ENCODE measurements at places on chromosomes 4 and X.

DNA sequence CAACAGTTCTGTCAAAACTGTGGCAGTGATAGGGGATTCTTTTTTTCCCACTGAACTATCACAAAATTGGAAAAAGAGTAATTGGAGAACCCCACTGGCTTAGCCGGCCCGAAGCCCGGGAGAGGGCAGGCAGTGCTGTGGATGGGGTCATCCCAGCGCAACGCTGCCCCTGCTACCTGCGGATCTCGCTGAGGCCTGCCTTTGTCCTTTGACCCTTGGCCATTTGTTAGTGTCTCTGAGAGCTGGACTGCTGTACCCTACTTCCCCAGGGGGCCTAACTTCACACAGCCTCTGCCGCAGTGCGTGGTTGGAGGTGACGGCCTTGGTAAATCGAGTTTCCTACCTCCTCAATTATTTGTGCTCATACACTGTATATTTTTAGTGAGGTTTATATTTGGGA, 43.0 kb upstream of the MSANTD1 start:
- DNase-seq: no peak

DNA sequence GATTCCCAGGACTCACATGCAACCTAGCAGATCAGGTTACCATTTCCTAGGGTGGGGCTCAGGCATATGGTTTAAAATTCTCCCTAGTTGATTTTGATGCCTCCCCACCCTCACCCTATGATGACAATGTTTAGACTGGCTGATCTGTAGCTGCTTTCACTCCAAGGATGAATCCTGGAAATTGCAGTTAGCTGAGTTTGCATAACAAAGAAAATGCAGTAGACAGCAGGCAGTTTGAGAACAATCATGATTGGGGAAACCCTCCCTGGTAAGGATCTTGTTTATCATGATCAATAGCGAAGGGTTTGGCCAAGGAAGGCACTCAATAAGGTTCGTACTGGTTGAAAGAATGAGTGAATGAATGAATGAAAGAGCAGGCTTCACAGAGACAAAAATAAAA, 2.1 kb downstream of the ZNF518B start:
- DNase-seq: no peak

- DNase-seq: no peak
Observed at GRCh38 chr4:174564529-174564928, 42.2 kb upstream of the HPGD start.

- DNase-seq: no peak
Observed at GRCh38 chr4:153228512-153229140, 24.4 kb downstream of the TRIM2 start.

GRCh38 chr4:146243141-146243882, 29.0 kb downstream of the REELD1 start:
- peak; percentile 26 for DNase-seq

DNA sequence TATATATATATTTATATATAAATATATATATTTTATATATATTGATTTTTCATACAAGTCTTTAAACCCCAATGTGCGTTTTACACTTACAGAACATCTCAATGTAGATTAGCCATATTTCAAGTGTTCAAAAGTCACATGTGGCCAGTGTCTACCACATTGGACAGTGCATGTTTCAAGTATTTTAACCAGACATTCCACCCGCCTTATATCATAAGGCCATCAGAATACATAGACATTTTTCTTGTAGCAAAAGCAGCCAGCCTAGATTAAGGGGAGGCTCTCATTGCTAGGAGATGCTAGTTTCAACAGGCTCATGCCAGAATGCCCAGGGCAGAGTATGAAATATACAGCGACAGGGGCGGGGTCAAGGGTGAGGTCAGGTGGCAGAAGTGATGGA, 202.0 kb downstream of the NR3C2 start:
- DNase-seq: no peak

- DNase-seq: no peak
Observed at GRCh38 chr4:29453303-29453820, 1266.8 kb upstream of the PCDH7 start.

DNA sequence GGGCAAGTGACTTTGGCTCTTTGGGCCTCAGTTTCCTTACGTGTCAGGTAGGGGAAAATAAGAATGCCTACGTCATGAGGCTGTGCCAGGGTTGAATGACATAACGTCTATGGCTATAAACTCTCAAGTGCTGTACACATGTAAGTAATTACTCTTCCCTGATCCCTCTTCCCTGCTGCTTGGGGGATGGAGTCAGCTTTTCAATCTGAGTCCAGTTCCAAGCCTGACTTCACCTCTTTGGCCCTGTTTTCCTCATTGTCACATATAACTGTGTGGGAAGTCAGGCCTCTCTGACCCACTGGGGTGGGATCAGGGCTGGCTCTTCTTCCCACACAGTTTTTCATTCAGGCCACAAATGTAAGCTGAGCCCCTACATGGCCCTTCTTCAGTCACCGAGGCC, 11.4 kb upstream of the CITED1 start:
- DNase-seq: no peak

GRCh38 chrX:103197721-103198306, 17.1 kb upstream of the BEX4 start:
- DNase-seq: no peak

DNA sequence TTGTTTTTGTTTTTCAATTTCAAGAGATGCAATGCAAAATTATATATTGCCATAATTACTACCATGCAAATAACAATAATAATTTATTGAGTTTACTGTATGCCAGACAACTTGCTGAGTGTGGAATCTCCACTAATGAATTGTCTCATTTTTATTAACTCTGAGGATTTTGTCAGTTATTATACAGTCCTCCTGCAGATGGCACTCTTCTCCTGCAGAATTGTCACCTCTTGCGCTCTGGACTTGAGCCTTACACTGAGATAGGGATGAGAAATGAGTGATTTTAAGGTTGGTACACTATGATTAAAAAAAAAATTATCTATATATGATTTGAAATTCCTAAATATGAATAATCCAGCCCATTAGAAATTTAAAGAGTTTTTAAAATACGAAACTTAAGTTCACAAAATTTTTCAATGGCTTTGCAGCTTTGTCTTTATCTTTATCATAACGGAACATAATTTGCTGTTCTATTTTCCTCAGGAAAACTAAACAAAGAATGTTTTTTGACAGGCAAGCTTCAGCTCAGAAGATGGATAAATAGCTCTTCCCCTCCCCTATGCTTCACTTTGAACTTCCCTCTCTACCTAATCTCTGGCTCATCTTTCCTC, 12.7 kb upstream of the PAQR3 start:
- peak; percentile 6 for DNase-seq
